Stomach (tissue), 19 donors: ENCODE measurements at places on chromosomes 3 and 15. TPM values are rescaled to one million over a fixed set of nuclear protein-coding genes. Genes with fewer than 3 reads are reported as not detected.
A peak's percentile ranks its signal among the peaks of the same experiment; 100 is the strongest.

The RTP3 gene
- total RNA-seq, result not detected

DNA sequence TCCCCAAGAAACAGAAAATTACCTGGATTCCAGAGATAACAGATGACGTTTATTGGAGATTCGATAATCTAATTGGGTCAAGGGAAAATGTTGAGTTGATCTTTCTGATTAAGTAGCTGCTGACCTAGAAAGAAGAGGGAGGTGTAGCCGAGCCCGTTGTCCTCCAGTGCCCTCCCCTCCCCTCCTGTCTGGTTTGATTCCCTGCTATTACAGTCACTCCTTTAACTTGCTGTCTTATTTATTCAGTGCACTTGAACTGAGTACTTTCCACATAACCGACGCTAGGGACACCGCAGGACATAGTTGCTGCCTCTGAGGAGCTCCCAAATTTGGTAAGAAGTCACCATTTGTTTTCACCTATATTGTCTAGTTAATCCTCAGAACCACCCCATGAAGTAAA, 103.7 kb downstream of the AQP9 start:
- no peak for DNase-seq

DNA sequence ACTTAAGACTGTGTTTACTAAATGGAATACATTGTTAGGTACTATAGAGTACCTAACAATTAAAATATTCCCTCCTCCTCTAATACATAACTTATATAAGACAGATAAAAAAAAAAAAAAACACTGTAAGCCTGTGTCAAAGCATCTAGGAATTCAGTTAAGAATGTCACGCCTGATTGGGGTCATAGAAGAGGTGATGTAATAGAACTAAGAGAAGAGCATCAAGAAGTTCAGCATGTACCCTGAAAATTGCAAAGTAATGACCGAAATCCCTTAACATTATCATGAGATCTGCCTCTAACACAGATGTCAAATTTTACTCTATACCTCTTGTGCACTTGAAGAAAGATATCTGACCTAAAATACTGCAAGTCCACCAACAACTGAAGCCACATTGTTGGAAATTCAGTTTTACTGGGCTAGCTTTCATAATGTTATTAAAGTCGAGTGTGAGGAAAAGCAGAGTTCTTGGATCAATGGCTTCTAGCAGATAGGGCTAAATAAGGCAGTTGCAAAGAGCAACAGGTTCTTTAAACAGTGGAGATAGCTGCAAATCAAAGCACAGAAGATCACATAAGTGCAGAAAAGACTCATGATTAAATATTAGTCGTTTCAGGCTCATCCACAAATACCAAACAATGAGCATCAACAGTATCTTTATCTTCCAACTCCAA, 75.0 kb downstream of the TBL1XR1 start:
- DNase-seq, result no peak

DNA sequence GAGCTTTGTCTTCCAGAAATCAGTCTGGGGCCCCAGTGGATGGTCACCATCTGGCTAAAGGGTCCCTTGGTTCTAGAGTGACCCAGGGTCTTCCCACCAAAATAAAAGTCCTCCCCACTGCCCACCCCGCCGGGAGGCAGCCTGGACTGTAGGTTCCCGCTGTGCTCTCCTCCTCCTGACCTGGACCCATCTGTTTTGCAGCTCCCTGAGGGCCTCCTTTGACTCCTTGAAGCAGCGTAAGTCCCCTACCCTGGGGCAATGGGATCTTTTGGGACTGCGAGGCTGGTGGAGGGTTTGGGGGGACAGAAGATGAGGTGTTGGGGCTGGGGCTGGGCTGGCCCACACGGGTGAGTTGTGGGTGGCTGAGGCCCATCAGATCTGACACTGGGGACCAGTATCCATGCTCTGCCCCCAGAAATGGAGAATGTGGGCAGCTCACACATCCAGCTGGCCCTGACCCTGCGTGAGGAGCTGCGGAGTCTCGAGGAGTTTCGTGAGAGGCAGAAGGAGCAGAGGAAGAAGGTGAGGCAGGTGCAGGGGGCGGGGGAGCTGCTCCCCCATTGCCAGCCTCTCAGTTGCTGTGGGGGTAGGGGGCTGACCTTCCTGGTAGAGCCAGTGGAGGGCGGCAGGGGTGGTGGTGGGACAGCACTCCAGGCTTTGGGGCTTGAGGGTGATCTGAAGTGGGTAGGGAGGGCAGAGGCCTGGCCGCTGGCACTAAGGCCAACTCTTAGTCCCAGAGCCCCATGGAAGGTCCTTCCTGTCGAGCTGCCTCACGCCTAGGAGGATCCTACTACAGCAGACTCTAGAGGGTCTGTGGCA, 30.4 kb downstream of the PSTPIP1 start:
- no peak for DNase-seq

DNA sequence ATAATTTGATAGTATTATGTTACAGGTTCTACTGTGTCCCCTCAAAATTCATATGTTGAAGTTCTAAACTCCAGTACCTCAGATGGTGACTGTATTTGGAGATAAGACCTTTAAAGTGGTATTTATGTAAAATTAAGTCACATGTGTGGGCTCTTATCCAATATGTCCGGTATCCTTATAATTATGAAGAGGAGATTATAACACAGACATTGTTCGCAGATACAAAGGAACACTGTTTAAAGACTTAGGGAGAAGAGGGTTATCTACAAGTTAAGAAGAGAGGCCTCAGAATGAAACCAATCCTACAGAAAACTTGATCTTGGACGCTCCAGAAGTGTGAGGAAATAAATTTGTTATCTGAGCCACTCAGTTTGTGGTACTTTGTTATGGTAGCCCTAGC, 50.9 kb downstream of the DPH6 start:
- DNase-seq, result no peak

- peak; percentile 54 for DNase-seq
These were observed 65.5 kb upstream of the ROPN1 start for GRCh38 chr3:124057420-124057819.

The TEX9 gene
- total RNA-seq, result 27.4 TPM

GRCh38 chr15:56339594-56339993, 25.6 kb upstream of the TEX9 start:
- DNase-seq, result no peak

The TUBGCP4 gene
- total RNA-seq, result 50.4 TPM

DNA sequence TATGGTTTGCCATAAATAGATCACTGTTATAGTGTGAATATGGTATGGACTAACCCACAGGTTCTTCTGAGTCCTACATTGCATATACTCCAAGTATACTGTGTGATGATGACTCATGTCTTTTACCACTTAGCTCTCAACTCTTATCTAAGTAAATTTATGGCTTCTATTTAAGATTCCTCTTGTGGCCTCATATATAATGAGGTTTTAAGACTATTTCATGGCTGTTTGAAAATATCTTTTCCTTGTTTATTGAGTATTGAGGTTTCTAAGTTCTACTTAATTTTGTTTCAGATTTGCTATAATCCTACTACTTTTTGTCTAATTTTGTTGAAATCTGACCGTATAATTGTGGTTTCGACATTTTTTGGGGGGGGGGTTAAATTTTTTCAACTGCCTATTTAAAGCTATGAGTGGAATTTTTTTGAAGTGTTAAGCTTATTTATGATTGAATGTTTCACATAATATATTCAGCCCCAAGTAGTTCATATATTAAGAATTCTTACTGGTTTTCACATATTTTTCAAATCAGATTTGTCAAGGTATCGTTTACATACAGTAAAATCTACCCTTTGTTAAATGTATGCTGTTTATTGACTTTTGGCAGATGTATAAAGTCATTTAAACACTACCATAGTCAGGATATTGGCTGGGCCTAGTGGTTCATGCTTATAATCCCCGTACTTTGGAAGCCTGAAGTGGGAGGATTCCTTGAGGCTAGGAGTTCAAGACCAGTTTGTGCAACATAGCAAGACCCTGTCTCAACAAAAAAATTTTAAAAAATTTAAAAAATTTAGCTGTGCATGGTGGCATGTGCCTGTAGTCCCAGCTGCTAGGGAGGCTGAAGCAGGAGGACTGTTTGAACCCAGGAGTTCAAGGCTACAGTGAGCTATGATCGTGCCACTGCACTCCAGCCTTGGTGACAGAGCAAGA, 11.7 kb downstream of the SLC25A36 start:
- no peak for DNase-seq

The SCN11A gene
- not detected for total RNA-seq

DNA sequence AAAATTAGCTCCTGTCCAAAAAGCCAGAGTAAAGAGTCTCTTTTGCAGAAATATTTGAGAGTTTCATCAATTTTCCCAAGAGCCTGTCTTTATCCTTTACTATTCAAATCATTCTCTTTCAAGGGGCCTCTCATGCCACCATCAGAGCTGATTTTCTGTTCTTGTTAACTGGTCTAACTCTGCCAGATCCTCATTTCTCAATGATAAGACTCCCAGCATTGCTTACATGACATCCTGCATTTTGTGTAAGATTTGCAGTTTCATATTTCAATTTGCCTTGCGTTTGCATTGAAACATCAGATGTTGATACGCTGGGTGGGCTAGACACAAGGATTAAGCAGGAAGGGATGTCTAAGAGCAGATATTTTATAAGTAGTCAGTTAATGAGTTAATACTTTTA, 228.7 kb downstream of the TBL1XR1 start:
- no peak for DNase-seq

GRCh38 chr3:114848082-114848481, 299.0 kb downstream of the ZBTB20 start:
- DNase-seq, result no peak

The ARNT2 gene
- 0.87 TPM for total RNA-seq

The STAB1 gene
- 79.9 TPM for total RNA-seq

- DNase-seq, result no peak
These were observed 15.2 kb downstream of the RFTN1 start for GRCh38 chr3:16498130-16498890.

DNA sequence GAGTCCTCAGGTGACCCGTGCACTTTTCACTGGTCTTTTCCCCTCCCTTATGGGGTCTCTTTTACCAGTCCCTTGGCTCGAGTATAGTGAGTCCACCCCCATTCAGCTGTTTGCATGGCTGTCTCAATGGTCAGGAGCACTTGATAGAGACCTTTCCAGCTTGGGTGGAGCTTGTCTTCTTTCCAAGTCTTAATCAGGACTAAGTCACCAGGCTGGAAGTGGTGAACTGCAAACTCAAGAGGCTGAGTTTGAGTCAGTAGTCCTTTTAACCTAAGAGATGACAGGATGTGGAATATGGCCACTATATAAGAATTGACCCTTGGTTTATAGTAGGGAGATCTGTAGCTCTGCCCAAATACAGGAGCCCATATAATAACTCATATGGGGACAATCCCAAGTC, 279.7 kb downstream of the PYDC2 start:
- no peak for DNase-seq

- no peak for DNase-seq
These were observed 13.6 kb upstream of the LTF start for GRCh38 chr3:46478341-46478740.

DNA sequence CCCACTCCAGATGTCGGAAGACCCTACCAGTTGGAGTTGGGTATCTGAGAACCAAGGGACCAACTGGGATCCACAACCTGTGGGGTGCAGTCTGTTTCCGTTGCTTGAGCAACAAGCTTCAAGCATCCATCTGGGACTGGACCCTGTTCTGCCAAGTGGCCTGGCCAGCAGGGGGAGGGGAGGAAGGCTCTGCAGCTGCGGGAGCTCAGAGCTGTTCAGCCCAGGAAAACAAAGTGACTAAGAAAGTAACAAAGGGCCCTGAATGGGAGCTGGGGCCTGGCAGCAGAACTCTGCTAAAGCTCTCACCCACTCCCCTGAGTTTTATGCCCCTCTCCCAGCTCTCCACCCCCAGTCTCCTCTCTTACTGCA, 2.7 kb downstream of the TYRO3 start:
- DNase-seq, result no peak

The GRIP2 gene
- total RNA-seq, result 5.0 TPM
